ENCODE measurements at places on chromosomes 2 and 18.

GRCh38 chr2:100673691-100674485 is 111.1 kb downstream of the PDCL3 start:
- DNase-seq: no peak

- DNase-seq: no peak
Observed at GRCh38 chr2:152050341-152050740, 48.5 kb downstream of the CACNB4 start.

- no peak for DNase-seq
Observed at GRCh38 chr2:191148281-191148680, 2.5 kb downstream of the STAT4 start.

GRCh38 chr2:238161291-238162051 is 2.7 kb downstream of the ERFE start:
- DNase-seq: no peak

- DNase-seq: peak; percentile 82
Observed at GRCh38 chr2:39632876-39633275, 32.8 kb upstream of the TMEM178A start.

GRCh38 chr18:75477900-75478299 is 50.4 kb upstream of the SMIM21 start:
- DNase-seq: no peak

- no peak for DNase-seq
Observed at GRCh38 chr2:238971318-238972145, 123.6 kb downstream of the TWIST2 start.

GRCh38 chr2:85899284-85899683 is 10.5 kb upstream of the ST3GAL5 start:
- DNase-seq: no peak

- DNase-seq: peak; percentile 55
Observed at GRCh38 chr2:127864877-127865276, 6.9 kb upstream of the POLR2D start.

DNA sequence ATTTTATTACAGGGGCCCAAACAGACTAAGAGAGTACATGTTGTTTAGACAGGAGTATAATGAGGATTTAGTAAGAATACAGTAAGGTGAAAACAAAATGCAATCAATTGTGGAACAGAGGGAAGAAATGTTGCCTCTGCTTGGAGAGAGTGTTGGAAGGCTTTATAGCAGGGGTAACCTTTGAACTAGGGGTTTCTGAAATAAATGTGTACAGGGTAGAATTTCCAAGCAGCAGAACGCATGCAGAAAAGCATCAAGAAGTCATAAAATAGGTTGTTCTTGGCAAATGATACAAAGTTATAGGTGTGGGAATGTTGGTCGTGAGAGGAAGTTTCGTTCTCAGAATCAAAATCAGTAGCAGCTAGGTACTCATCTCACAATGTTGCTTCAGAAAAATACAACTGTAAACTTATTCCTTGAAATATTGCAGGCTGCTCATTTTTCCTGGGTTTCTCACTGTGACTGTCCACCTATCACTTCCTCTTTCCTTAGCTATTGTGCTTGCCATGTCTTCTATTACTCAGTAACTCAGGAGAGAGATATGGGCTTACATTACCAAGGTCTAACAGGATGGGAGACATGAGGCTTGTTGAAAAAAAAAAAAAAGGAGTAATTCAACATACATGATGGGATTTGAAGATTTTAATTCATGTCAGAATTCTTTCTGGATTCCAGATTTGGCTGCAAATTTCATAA is 17.1 kb upstream of the HNMT start:
- DNase-seq: no peak

- no peak for DNase-seq
Observed at GRCh38 chr2:118209727-118210126, 121.5 kb downstream of the INSIG2 start.

DNA sequence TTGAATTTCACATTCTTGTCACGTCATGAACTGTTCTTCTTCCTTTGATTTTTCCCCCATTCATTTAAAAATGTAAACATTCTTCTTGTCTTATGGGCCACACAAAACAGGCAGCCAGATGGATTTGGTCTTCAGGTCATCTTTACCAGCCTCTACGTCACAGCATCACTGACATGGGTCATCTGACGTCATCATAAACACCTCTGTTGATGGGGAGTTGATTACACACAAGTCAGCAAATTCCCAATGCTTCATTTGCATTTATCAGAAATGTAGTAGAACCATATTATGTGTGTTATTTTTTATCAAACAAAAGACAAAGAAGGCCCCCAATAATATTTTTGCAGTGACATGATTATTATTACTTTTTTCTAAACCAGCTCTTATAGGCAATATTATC is 777.9 kb downstream of the DCC start:
- no peak for DNase-seq

- DNase-seq: no peak
Observed at GRCh38 chr2:78546843-78547242, 478.7 kb upstream of the REG3G start.

DNA sequence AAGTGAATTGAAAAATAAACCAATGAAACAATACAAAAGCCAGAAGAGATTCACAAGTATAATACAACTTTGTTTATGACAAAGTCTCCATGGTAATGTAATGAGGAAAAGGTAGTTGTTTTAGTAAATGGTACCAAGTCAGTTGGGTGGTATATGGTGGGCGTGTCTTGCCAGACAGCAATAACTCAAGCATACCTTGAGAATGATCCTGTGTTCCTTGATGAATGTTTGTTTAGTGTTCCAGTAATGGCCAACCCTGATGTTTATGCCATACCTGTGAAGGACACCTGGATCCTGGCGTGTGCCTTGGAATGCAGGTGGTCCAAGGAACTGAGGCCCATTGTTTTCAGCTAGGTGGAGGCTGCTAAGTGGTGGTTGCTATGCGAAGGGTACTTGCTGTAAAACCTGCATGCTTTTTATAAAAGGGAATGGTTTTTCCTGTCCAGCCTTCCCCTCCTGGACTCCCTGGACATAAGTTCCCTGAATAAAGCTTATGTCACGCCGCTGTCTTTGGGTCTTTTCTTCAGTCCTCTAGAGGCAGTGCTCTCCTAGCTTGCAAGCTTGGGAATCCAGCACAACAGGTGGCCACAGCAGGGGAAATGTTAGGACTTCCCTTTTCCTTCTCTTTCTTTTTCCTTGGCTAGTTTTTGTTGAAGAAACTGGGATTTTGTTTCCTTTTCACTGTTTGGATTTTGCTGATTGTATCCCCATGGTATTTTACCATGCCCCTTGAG is 54.7 kb downstream of the MTA3 start:
- no peak for DNase-seq

GRCh38 chr18:9494778-9495331 is 19.5 kb downstream of the RALBP1 start:
- no peak for DNase-seq

GRCh38 chr2:29017716-29018435 is 36.8 kb downstream of the TOGARAM2 start:
- DNase-seq: no peak

- no peak for DNase-seq
Observed at GRCh38 chr2:8602809-8603208, 79.0 kb upstream of the ID2 start.

DNA sequence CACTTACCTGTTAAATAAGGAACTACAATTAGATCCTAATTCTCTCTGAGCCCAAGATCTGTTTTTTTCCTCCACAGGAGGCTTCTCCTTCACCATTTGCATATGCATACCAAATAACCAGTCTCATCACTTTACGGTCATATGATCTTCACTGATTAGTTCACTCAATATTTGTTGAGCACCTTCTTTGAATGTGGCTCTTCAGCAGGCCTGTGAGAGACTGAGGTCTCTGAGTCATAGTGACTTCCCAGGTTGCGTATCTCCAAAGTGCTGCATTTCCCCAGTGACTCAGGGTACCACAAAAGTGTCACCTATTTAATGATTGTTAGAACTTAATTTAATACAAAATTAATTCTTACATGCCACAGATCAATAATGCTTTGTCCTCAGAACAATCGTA is 108.8 kb upstream of the TRIB2 start:
- no peak for DNase-seq

GRCh38 chr2:160394153-160394552 is 99.5 kb downstream of the RBMS1 start:
- no peak for DNase-seq

DNA sequence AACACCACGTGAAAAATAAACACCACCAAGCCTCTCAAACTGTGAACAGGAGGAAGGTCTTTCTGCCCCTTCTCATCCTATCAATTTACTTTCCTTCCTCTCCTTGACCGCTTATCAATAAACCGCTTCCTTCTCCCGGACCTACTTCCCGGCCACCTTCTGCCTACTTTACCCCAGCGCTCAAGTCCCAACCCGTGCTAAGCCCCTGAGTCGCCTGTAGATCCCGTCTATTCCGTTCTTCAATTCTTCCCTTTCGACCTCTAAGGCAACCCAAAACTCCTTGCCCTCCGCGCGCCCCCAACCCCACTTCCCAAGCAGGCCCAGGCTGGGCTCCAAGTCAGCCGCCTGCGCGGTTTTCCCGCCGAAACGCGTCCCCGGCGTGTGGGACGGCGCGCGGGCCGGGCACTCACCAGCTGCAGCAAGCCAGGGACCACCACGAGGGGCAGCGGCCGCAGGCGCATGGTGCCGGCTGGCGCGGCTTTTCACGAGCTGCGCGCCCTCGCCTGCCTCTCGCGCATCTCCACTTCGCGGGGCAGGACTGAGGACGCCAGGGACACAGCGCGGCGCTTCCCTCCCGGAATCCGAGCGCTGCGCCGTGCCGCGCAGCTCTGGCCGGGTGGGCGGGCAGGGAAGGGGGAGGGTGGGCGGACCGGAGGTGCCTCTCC is at the start of gene NXPH2:
NXPH2 (minus strand) TSS at position 610 of the 665 bp plus-strand sequence; CDS start at position 461, 149 bp downstream.
- peak; percentile 17 for DNase-seq

- DNase-seq: no peak
Observed at GRCh38 chr2:46095830-46096229, 201.4 kb upstream of the EPAS1 start.

- DNase-seq: no peak
Observed at GRCh38 chr2:77104554-77104953, 417.6 kb downstream of the LRRTM4 start.

GRCh38 chr2:85747441-85747840 is 6.3 kb upstream of the ATOH8 start:
- DNase-seq: no peak

DNA sequence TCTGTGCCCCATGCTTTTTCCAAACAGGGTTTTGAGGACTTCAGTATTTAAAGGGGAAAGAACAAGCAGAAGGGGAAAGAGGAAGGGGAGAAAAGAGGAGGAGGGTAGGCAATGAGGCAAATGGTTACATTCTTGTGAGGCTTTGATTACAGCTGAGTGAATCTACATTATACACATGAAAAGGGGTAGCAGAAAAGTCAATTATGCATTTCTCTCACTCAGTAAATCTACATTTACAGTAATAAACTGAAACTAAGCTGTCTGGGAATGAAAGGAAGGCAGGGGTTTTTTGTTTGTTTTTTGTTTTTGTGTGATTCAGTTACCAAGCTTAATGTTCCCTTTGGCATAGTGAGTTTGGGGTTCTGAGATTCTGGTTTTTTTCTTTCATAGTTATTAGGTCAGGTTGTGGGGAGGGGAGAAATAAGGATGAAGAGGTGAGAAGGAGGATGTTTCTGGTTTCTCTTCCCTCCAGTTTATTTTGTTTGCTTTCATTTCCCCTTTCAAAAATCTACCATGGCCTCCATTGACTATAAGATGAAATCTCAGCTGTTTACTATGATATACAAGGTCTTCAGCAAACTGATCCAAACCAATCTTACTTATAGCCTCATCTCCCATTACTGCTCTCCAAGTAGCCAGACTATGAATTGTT is 18.7 kb downstream of the C18orf63 start:
- DNase-seq: no peak

Measured in AG20443 (cell line).